ENCODE measurements at places on chromosomes 13 and 19.

DNA sequence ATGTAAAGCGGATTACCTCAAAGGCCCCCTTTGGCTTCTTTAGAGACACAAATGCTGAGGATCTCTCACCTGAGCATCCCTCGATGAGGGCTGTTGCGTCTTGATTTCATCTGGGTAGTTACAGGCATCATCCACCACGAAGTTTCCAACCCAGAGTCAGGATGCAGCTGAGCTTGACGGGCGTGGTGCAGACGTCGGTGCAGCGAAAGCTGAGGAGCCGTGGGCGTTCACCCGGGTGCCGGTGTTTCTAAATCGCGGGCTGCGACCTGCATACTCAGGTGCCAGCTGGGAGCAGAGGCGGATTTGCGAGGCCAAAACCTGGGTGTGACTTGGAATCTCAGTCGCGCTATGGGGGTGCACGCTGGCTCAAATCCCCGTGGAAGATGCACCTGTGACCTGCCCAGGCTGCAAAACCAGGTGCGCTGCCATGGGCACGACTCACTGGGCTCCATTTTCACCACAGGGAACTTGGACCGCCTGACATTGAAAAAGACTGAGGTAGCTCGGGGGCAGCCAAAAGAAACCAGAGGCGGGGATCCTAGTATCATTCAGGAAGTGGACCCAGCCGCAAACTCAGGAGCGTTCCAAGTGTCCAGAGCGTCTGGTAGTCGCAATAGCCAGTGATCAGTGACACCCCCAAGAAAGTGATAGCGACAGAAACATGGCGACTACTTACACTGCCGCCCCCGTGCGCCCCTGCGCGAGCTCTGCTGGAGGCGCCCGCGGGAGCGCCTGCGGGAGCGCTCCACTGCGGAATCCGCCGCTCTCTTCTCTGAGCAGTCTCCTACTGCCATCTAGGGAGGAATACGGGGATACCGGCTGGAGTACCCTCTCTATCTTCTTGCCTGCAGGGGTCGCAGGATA is 36.4 kb upstream of the IGFL4 start:
- peak; percentile 47 for DNase-seq

- no peak for DNase-seq
Measured at GRCh38 chr19:16069813-16070365, 6.4 kb upstream of the TPM4 start.

- DNase-seq: peak; percentile 51
Measured at GRCh38 chr13:101706651-101707050, 254.2 kb downstream of the ITGBL1 start.

DNA sequence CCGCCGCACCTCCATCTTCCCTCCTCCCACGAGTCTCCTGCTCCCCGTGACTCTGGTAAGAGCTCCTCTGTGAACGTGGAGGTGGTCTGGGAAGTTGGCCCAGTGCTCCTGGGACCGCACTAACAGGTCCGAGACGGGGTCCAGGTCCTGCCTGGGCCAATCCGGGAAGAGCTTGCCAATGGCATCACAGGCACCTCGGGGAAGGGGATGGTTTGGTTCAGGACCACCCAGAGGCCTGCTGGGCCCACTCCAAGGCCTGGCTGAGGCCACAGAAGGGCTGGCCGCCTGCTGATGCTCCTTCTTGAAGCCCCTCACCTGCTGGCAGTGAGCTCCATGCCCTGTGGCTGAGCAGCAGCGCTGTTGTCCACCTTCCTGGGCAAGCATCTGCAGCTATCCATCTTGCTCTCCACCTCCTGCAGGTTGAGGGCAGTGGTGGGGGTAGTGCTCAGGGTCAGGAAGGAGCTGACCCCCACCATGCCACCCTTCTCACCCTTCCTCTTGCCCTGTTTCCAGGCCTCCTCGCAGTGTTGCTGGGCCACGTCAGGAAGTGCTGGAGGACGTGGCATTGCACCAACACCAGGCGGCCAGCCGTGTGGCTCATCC is 41.2 kb upstream of the TPM4 start:
- no peak for DNase-seq

- no peak for DNase-seq
Measured at GRCh38 chr19:570251-570686, 2.1 kb upstream of the BSG start.

- DNase-seq: peak; percentile 45
Measured at GRCh38 chr19:36215276-36216123, 594 bp downstream of the ZNF146 start.

All from activated CD8-positive, alpha-beta memory T cell treated with anti-CD3 and anti-CD28 coated beads, Interleukin-2, amount 10 ng/mL, durations not matched to agents 7 days and 5 days (primary cell).